Left ventricle myocardium inferior (tissue), 1 donor: ENCODE measurements at places on chromosomes 2 and 18. TPM values are rescaled to one million over a fixed set of nuclear protein-coding genes. Genes with fewer than 3 reads are reported as not detected.
A peak's percentile ranks its signal among the peaks of the same experiment; 100 is the strongest.

DNA sequence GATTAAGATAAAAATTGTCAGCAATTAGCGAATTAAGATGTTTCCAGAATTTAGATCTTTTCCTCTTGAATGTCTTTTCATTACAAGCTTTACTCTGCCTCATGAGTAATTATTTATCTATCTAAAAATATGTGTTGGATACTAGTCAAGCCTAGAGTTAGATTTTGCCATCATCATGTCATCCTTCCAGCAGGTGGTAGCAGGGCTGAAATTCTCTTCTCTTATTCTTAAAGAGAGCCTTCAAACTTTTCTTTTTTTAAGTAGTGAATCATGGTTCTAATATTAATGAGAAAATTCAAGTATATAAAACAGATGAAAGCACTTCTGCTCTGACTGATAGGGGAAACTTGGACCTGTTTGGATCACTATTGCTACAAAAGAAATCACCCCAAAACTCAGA is 240.7 kb upstream of the EPAS1 start:
- peaks cover 6% of the 10 kb centered on the region for H3K36me3 ChIP-seq
- DNase-seq = no peak
- H3K27me3 ChIP-seq = no peaks in the 10 kb centered on the region

- no peak overlapping the region for H3K4me3 ChIP-seq
- no peak for DNase-seq
- no peaks in the 10 kb centered on the region for H3K36me3 ChIP-seq
- no peak overlapping the region for H3K27ac ChIP-seq
These were observed 71.0 kb downstream of the PDE1A start for GRCh38 chr2:182355815-182356214.

CNDP1 gene
- not detected for total RNA-seq

VSNL1 gene
- total RNA-seq = 15.8 TPM

- H3K4me3 ChIP-seq = no peak overlapping the region
- H3K27me3 ChIP-seq = no peaks in the 10 kb centered on the region
- no peaks in the 10 kb centered on the region for H3K4me1 ChIP-seq
- H3K36me3 ChIP-seq = no peaks in the 10 kb centered on the region
- DNase-seq = no peak
These were observed 384.7 kb downstream of the PTH2R start for GRCh38 chr2:208791257-208791656.

DNA sequence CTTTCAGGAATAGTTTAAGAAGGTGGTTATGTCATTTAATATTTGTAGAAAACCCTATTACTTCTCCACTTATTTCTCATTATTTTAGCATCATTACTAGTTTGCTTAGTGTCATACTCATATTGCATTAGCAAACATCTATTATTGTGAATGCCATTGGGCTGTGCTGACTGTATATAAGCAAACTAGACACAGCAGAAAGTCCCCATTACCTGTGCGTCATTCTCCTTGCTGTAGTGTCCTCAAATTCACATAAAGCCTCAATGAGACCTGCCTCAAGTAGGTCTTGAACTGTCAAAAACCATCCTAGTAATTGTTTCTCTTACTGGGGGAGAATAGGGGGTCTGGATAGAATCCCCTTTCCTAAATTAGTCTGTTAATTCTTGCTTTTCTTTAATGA is 43.6 kb downstream of the MALT1 start:
- no peak overlapping the region for H3K27ac ChIP-seq
- no peaks in the 10 kb centered on the region for H3K4me1 ChIP-seq
- no peaks in the 10 kb centered on the region for H3K27me3 ChIP-seq
- H3K36me3 ChIP-seq = peaks cover 24% of the 10 kb centered on the region
- no peak overlapping the region for H3K4me3 ChIP-seq

DNA sequence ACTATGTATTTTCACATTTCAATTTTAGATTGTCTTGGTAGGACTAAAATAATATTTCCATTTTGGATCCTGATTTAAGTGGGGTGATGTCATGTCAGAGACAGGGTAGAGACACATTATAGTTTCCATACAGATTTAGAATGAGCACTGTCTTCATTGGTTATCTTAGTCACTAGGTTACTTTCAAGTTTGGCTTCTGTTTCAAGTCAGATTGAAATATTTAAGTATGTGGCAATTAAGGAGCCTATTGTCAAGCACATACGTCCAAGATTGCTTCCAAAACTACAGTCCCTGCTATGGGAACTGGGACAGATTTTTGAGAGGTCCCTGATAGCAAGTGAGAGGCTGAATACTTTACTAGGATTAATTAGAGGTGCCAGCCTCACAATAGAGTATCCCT is 89.2 kb upstream of the FAM117B start:
- no peaks in the 10 kb centered on the region for H3K27me3 ChIP-seq
- H3K4me1 ChIP-seq = peaks cover 23% of the 10 kb centered on the region
- peaks cover 24% of the 10 kb centered on the region for H3K36me3 ChIP-seq
- H3K4me3 ChIP-seq = no peak overlapping the region
- no peak overlapping the region for H3K27ac ChIP-seq

- no peak overlapping the region for H3K27ac ChIP-seq
- DNase-seq = no peak
- no peaks in the 10 kb centered on the region for H3K27me3 ChIP-seq
- no peak overlapping the region for H3K4me3 ChIP-seq
These were observed 42.4 kb downstream of the ST3GAL5 start for GRCh38 chr2:85846411-85846810.

TEX44 gene
- total RNA-seq = not detected

DNA sequence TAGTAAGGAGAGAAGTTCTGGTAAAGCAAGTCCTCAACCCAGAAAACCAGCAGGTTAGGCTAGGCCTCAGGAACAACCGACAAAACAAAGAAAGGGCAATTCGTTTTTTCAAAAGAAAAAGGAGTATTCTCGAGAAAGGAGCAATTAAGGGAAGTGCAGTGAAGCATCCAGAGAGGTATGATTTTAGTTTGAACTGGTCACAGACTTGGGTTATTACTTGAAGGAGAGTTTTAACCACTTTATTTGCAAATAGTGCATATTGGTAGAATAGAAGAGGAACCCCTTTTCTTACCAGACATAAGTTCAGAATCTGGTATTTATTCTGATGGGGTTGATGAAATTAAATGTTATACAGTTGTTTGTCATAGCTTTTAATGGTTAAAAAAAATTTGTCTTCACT is 110.0 kb upstream of the GCFC2 start:
- H3K4me1 ChIP-seq = no peaks in the 10 kb centered on the region
- no peaks in the 10 kb centered on the region for H3K36me3 ChIP-seq
- no peak overlapping the region for H3K4me3 ChIP-seq
- no peak for DNase-seq

- peaks cover 21% of the 10 kb centered on the region for H3K27me3 ChIP-seq
- no peak overlapping the region for H3K27ac ChIP-seq
- peak; percentile 40 for DNase-seq
- H3K4me1 ChIP-seq = peaks cover under 1% of the 10 kb centered on the region
- no peaks in the 10 kb centered on the region for H3K36me3 ChIP-seq
- no peak overlapping the region for H3K4me3 ChIP-seq
These were observed 66.9 kb upstream of the ZNG1B start for GRCh38 chr2:113370478-113371091.

DNA sequence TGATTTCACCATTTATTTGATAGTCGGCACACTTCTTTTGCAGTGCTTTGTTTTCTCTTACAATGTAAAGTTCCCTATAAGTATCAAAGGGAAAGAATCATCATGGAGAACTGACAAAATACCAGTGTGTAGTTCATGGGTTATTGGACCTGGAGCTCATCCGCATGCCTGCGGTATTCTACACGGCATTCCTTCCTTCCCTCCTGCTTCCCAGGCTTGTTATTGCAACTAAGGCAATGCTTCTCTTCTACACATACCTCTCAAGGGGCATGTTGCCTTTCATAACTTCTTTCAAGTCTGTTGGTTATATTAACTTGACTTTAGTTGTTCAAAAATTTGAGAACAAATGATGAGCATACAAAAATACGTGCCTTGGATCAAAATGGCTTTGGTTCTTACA is 24.3 kb upstream of the FAP start:
- H3K27ac ChIP-seq = no peak overlapping the region
- H3K27me3 ChIP-seq = no peaks in the 10 kb centered on the region
- H3K36me3 ChIP-seq = peaks cover 38% of the 10 kb centered on the region
- H3K4me3 ChIP-seq = no peak overlapping the region
- no peak for DNase-seq

CHRND gene
- not detected for total RNA-seq

C2orf15 gene
- not detected for total RNA-seq

DUSP2 gene
- total RNA-seq = 0.82 TPM

GRCh38 chr2:25521665-25522387 is 151.6 kb downstream of the DTNB start:
- H3K27me3 ChIP-seq = no peaks in the 10 kb centered on the region
- no peak for DNase-seq
- H3K4me3 ChIP-seq = peak overlapping the region; percentile 50
- H3K27ac ChIP-seq = no peak overlapping the region
- H3K36me3 ChIP-seq = no peaks in the 10 kb centered on the region

DSG1 gene
- 1.3 TPM for total RNA-seq

DNA sequence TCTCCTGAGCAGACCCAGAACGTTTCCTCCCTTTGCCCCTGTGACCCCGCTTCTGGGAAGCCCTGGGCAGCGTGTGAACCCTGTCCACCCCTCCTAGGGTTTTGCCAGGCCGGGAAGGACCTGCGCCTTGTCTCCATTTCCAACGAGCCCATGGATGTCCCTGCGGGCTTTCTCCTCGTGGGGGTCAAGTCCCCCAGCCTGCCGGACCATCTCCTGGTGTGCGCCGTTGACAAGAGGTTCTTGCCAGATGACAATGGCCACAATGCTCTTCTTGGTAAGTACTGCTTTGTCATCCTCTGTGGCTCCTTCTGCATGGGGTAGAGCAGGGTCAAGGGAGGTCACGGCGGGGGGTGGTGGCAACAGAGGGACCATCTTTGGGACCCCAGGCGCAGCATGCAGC is 32.5 kb downstream of the GREB1 start:
- H3K4me3 ChIP-seq = no peak overlapping the region
- no peaks in the 10 kb centered on the region for H3K27me3 ChIP-seq
- no peaks in the 10 kb centered on the region for H3K4me1 ChIP-seq
- no peak overlapping the region for H3K27ac ChIP-seq
- DNase-seq = no peak

- no peak overlapping the region for H3K27ac ChIP-seq
- DNase-seq = no peak
- H3K4me1 ChIP-seq = peaks cover 2% of the 10 kb centered on the region
- H3K27me3 ChIP-seq = no peaks in the 10 kb centered on the region
These were observed 76.3 kb downstream of the GPD2 start for GRCh38 chr2:156512451-156512850.

GRCh38 chr2:48449073-48449840 is 80.7 kb upstream of the STON1 start:
- peaks cover 43% of the 10 kb centered on the region for H3K4me1 ChIP-seq
- no peak overlapping the region for H3K4me3 ChIP-seq
- no peak for DNase-seq
- H3K27ac ChIP-seq = peak overlapping the region; percentile 68

- H3K27me3 ChIP-seq = no peaks in the 10 kb centered on the region
- DNase-seq = no peak
- no peaks in the 10 kb centered on the region for H3K4me1 ChIP-seq
- H3K36me3 ChIP-seq = peaks cover 4% of the 10 kb centered on the region
- no peak overlapping the region for H3K27ac ChIP-seq
- no peak overlapping the region for H3K4me3 ChIP-seq
These were observed 51.4 kb downstream of the TTC39C start for GRCh38 chr18:24065906-24066305.

G6PC2 gene
- not detected for total RNA-seq

TSHZ1 gene
- total RNA-seq = 24.6 TPM

DNA sequence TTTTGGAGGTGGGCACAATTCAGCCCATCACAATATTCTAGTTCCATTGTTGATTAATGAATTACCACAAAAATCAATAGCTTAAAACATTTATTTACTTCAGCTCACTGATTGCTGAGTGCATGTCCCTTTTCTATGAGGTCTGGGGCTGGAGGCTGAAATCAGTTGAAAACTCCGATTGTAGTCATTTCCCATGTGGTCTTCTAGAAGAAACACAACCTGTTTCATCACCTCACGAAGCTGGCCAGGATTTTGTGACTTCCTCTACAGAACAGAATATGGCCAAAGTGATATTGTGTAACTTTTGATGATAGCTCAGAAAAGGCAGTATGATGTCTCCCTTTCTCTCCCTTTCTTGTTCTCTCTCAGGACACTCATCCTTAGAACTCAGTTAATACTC is 44.1 kb upstream of the CYRIA start:
- peaks cover 17% of the 10 kb centered on the region for H3K27me3 ChIP-seq
- DNase-seq = no peak
- H3K36me3 ChIP-seq = no peaks in the 10 kb centered on the region
- no peak overlapping the region for H3K27ac ChIP-seq
- H3K4me1 ChIP-seq = no peaks in the 10 kb centered on the region
- H3K4me3 ChIP-seq = no peak overlapping the region

DNA sequence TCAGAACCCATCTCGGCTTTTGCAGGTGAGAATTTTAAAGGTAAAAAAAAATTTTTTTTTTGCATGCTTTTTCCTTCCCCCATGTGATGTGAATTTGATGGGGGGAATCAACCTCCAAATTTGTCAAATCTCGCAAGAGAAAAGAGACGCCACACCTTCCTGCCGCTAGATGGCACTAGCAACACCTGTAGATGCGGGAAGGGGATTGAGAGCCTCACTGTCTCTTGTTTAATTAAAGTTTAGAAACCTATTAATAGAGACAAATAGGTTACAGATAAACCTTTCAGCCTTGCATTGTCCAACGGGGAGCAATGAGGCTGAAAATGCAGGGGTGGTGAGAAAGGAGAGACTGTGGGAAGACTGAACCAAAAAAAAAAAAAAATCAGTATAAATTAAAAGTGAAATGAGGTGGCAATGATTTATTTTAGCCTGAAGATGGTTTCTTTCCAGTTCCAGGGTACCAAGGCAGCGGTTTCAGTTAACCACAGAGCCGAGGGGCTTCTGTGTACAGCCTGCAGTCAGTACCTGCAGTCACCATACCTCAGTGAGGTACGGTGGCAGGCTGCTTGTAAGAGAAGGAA is 84.6 kb downstream of the NRP2 start:
- H3K27me3 ChIP-seq = peaks cover 41% of the 10 kb centered on the region
- no peak overlapping the region for H3K27ac ChIP-seq
- peak; percentile 57 for DNase-seq
- H3K4me3 ChIP-seq = peak overlapping the region; percentile 29
- no peaks in the 10 kb centered on the region for H3K36me3 ChIP-seq

ARHGEF4 gene
- total RNA-seq = 5.3 TPM

GRCh38 chr18:46771141-46771540 is 14.3 kb upstream of the ST8SIA5 start:
- peaks cover 21% of the 10 kb centered on the region for H3K4me1 ChIP-seq
- no peaks in the 10 kb centered on the region for H3K36me3 ChIP-seq
- no peak overlapping the region for H3K4me3 ChIP-seq
- no peak overlapping the region for H3K27ac ChIP-seq

DNA sequence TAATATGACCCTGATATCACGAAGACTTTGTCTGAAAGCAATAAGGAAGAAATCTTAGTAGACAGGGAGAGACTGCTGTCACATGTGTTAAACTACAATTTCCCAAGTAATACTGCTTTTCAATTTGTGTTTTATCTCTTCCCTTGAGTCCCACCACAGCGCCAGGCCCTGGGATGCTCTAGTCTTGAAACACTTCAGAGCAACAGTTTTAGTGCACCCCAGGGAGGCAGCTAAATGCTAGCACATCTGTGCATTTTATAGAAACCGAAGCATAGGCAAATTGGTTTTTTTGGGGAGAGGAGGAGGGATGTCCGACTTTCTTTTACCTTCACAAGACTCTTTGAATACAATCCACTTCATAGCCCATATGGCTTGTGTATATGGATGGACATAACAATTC is 550.0 kb upstream of the SYT4 start:
- no peak for DNase-seq
- H3K36me3 ChIP-seq = no peaks in the 10 kb centered on the region
- H3K4me3 ChIP-seq = no peak overlapping the region
- H3K4me1 ChIP-seq = peaks cover 15% of the 10 kb centered on the region

TCF23 gene
- total RNA-seq = 0.08 TPM
